Vagina (tissue), 2 donors: ENCODE measurements at places on chromosomes 5 and 9. TPM values are rescaled to one million over a fixed set of nuclear protein-coding genes. Genes with fewer than 3 reads are reported as not detected.

The FSD1L gene
- total RNA-seq: 4.2 TPM

The GLRA1 gene
- total RNA-seq: not detected

The SPATA31D4 gene
- not detected for total RNA-seq

The SPINK13 gene
- not detected for total RNA-seq

The CYSRT1 gene
- total RNA-seq: 24.3 TPM

The COL15A1 gene
- 15.0 TPM for total RNA-seq

The SLC31A1 gene
- 9.3 TPM for total RNA-seq

The MEIKIN gene
- total RNA-seq: not detected

The HMCN2 gene
- 5.2 TPM for total RNA-seq

The NUDT12 gene
- total RNA-seq: 5.9 TPM

The BARHL1 gene
- not detected for total RNA-seq

The ADAMTS6 gene
- 1.5 TPM for total RNA-seq

The SPATA6L gene
- total RNA-seq: 3.9 TPM

The GABRA6 gene
- not detected for total RNA-seq

The THOC3 gene
- total RNA-seq: 69.0 TPM

The INSL4 gene
- not detected for total RNA-seq

The PCDHA1 gene
- total RNA-seq: not detected

The NUTM2G gene
- not detected for total RNA-seq

The SPINK5 gene
- 235 TPM for total RNA-seq

The TCF7 gene
- total RNA-seq: 1.7 TPM

The IFNA13 gene
- total RNA-seq: not detected

The DMRTA1 gene
- 0.25 TPM for total RNA-seq

The TAF9 gene
- total RNA-seq: 35.8 TPM

The ZNF608 gene
- total RNA-seq: 20.6 TPM

The ZBTB34 gene
- total RNA-seq: 8.6 TPM

The PCDHGA10 gene
- total RNA-seq: 10.6 TPM
